ENCODE measurements at places on chromosomes 1 and 21.

DNA sequence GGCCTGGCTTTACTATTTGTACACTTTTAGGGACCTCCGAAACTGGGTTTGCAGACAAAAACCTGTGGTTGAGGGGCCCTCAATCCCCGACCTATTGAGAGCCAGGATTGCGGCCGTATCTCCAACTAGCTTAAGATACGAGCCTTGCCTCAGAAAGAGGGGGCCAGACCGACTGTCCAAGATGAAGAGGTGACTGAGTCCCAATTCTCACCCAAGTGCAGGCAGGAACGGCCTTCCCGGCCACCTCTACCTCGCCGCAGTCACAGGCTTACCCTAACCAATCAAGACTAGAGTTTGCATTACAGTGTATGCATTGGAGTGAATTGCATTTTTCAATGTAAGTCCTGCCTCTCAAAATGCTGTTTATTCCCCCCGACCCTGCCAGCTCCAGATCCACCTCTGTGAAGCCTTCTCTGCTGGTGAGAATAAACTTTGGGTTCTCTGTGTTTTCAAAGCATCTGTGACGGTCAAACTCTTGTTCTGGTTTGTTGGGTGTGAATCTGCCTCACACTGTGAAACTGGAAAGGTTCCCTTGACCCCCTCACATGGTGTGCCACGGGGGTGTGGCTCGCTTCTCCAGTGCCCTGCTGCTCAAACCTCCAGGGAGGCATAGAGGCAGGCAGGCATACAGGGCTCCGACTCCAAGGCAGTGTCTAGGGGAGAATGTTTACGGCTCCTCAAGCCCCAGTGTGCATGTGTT, 62.2 kb upstream of the WLS start:
- no peak for DNase-seq

- DNase-seq, result no peak
Measured at GRCh38 chr1:26189751-26190275, 589 bp upstream of the CATSPER4 start.

DNA sequence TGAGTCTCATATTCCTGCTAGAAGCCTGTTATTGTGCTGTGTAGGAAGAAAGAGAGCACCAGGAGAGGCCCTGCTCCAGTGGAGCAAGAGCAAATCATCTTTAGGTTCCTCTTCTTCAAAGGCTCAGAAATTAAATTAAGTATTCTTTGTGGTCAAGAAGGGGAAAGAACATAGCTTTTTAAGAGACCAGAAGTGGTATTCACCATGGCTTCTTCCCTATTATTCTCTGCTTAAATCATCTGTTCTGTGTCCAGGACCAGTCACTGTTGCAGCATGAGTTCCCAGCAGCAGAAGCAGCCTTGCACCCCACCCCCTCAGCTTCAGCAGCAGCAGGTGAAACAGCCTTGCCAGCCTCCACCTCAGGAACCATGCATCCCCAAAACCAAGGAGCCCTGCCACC, 1.1 kb downstream of the SPRR1B start:
- no peak for DNase-seq

DNA sequence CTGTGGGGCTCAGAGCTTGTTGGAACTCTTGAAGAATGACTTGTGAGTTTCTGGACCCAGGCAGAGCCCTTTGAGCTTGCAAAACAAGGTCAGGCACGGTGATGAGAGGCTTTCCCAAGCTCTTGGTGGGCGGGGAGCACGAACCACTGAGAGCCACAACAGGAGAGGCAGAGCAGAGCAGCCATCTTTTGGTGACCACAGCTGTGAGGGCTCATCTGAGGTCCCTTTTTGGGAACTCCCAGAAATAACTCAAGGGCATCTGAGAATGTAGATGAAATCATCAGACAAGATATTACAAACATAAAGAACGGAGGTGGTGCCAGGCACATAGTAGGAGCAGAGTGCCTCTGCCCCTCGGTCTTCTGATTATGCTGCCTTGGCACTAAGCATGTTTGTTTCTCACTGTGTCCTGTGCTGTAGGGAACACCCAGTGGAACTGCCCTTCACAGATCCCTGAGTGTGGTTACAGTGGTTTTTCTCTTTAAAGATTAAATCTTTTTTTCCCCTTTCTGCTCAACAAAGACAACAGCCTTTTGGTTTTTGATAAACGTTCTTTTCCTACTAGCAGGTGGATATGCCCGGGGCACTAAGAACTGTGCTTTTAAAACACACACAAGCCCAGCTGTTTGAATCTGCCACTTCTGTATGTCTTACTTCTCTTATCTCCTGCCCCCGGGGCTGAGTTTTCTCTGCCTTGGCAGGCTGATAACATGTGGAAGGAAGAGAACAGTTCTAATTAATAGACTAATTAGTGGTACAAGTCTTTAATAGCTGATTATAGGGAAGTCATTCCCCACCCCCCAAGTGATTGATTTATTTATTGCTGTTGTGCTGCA, 37.7 kb downstream of the CD34 start:
- no peak for DNase-seq

DNA sequence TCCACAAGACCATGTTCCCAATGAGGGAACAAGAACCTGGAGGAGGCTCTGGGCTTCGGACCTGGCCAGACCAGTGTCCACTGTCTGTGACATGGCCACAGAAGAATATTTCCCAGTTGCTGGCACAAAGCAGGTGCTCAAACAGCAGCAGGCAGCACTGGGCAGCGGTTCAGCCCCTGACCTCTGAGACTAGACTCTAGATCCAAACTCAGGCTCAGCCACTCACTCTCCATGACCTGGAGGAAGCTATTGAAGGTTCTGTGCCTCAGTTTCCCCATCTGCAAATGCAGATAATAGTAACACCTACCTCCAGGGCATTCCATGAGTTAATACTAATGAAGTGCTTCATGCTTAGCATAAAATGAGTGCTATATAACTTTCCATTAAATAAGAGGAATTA, 8.0 kb downstream of the TMPRSS2 start:
- no peak for DNase-seq

DNA sequence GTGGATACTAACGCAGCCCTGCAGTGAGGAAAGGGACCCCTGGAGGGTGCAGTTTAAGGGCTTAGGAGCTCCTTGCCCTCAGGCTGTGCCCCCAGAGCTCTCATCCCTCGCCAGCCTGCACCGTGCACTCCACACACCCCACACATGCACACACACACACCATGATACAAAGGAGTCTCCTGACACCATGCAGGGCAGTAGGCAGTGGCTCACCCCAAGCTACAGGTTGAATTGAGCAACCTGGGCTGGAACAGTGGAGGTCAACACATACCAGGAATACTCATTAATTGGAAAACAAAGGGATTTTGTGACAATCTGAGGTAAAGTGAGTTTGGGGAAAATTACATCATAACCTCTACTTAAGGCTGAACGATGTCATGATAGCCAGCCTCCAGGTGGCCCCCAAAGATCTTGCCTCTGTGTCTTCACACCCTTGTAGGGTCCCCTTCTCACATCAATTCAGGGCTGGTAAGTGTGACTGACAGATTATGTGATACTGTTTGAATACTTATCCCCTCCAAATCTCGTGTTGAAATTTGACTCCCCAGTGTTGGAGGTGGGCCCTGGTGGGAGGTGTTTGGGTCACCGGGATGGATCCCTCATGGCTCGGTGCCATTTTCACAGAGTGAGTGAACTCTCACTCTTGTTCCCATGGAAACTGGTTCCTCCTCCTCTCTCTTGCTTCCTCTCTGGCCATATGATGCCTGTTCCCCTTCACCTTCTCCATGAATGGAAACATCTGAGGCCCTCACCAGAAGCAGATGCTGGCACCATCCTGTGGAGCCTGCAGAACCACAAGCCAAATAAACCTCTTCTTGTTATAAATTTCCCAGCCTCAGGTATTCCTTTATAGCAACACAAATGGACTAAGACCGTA, 111.0 kb upstream of the RAB4A start:
- DNase-seq, result no peak

- no peak for DNase-seq
Measured at GRCh38 chr1:240763771-240764170, 151.8 kb upstream of the GREM2 start.

DNA sequence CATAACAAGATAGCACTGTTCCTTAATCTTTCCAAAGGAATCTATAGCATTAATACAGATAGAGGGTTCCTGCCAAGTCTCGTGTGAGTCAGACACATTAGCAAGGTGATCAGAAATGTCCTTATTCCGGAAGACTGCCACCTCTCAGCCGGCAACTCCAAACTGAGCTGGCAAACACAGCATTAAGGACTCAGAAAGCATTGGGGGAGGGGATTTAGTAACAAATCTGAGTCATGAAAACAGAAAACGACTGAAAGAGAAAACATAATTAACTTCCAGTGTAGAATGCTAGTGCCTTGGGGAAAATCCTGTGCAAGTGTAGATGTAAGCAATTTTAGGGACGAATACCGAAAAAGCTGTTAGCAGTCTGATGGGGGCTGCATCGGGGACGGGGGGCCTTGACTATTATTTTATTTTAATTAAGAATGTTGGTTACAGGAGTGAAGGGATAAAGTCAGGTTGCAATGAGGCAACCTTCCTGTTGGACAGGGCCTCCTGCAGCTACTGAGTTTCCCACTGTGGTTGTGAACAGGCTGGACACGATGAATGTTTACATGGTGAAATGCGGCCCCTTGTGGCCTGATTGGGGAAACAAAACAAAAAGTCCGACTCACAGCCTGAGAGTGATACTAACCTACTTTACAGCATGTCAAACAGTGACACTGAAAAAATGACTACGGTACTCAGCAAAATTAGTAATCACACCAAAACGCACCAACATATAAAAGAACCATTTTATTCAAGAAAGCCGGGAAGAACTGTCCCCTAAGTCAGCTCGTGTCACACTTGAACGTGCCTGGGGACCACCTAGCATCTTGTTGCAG, 20.7 kb downstream of the MIS18A start:
- DNase-seq, result no peak

GRCh38 chr1:179808503-179808902, 65.4 kb downstream of the FAM163A start:
- peak; percentile 14 for DNase-seq

DNA sequence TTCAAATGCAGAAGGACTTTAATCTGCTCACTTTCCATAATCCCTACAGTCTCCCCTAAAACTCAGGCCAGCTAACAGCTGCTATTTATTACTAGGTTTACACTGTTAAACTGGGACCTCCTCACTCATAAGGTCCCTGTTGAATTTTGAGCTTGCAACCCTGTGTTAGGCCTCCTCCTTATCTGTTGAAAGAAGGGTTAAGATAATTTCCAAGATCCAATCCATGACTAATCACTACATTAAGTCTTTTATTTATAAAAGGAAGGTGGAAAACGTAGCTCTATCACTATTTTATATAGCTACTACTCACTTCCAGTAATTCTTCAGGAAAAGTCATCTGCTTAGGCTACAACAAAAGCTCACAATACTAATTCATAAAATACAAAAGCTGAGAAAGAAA, 79.5 kb downstream of the EVI5 start:
- DNase-seq, result no peak

- DNase-seq, result no peak
Measured at GRCh38 chr21:41653954-41654491, 112.8 kb downstream of the RIPK4 start.

GRCh38 chr1:235838021-235838420, 28.7 kb downstream of the LYST start:
- no peak for DNase-seq

- no peak for DNase-seq
Measured at GRCh38 chr1:191971447-191971846, 186.8 kb upstream of the RGS18 start.

GRCh38 chr1:228381356-228381755, 25.3 kb downstream of the TRIM11 start:
- no peak for DNase-seq

DNA sequence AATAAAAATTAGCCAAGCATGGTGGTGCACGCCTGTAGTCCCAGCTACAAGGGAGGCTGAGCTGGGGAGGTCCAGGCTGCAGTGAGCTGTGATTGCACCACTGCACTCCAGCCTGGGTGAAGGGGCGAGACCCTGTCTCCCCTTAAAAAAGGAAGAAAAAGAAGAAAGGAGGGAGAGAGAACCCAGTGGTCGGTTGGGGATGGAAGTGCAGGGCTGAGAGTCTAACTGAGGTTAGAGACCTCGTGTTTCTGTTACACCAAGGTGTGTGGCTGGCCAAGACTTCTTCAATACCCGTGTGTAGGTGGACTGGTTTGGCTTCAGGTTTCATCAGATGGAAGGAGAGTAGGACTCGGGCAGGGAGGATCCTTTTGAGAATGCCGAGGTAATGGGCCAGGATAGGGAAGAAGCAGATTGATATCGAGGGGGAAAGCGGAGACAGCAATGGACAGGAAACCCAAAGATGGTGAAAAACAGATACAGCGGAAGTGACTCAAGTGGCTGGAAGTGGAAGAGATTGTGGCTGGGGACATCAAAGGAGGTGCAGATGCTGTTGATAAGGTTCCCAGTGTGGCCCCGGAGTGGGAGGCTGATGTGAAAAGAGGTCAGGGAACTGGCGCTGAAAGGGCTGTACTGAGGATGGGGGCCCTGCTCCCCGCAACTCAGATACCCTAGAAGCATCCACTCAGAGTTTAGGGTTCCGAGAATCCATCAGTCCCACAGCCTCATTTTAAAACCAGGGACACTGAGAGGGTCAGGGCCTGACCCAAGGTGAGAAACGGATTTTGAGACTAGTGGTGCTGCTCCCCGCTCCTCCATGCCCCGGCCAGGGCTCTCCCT, 681 bp upstream of the UBXN10 start:
- no peak for DNase-seq

DNA sequence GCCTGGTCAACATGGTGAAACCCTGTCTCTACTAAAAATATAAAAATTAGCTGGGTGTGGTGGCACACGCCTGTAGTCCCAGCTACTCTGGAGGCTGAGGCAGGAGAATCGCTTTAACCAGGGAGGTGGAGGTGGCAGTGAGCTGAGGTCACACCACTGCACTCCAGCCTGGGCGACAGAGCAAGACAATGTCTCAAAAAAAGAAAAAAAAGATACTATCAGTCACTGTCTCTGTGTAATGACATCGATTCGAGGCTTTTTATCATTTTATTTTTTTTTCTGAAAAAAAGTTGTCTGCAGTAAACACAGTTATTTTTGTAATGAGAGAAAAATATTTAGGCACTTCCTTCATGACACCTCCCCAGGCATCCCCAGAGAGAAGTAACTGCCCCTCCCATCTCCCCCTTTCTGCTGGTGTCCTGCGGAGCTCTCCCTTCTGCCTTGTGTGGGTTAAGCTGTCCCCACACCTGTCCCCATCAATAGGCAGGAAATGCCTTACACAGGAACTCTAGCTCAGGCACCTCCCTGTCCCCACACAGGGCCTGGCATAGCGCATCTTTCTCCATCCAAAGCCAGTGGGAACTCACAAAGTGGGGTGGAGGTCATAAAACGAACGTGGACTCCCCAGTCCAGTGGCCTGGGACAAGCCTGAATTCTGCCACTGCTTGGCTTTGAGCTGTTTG, 132.0 kb downstream of the SYF2 start:
- DNase-seq, result no peak

DNA sequence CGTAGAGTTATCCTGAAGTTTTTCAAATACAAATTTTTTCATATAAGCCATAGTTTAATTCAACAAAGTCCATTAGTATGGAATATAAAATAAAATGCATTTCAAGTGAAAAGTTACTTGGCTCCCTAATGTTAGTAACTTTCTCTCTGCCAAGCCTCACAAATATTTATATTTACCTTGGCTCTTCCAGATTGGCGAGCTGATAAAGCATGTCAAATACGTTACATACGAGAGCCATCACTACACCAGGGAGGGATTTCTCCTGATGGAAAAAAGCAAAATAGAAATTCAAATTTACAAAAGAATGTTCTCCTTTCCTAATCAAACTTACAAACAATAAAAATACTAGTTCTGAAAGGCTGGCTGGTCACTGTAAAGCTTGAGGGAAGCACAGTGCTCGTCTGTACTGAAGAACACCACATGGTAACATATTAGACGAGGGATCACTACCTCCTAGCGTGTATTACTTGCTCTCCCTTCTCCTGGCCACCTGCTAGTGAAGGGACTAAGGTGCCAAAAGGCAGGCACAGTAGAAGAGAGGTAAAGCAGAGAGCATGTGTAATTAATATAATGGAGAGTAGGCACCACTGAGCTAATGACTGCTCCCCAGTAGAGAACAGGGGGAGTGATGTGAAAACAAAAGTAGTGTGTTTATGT, 80.9 kb downstream of the USP24 start:
- DNase-seq, result no peak
